Esophagus squamous epithelium (tissue), 5 donors: ENCODE measurements at places on chromosomes 7 and 10.

DNA sequence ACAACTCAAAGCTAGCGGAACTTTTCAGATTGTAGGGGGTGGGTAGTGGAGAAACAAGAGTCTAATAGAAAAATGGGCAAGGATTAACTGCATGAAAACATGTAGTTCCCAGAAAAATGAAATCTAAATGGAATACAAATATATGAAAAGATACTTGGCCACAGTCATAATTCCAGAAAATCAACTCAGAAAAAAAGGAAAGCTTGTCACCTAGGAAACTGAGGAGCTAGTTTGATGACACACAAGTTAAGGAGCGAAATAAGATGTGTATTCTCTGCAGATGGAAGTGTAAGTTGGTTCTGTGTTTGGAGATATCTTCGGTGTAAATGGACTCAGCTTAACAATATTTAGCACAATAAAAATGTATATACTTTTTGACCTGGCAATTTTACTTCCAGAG is 52.7 kb downstream of the TRIL start:
- DNase-seq = no peak

GRCh38 chr7:37131855-37132254 is 316.8 kb downstream of the ELMO1 start:
- no peak for DNase-seq

DNA sequence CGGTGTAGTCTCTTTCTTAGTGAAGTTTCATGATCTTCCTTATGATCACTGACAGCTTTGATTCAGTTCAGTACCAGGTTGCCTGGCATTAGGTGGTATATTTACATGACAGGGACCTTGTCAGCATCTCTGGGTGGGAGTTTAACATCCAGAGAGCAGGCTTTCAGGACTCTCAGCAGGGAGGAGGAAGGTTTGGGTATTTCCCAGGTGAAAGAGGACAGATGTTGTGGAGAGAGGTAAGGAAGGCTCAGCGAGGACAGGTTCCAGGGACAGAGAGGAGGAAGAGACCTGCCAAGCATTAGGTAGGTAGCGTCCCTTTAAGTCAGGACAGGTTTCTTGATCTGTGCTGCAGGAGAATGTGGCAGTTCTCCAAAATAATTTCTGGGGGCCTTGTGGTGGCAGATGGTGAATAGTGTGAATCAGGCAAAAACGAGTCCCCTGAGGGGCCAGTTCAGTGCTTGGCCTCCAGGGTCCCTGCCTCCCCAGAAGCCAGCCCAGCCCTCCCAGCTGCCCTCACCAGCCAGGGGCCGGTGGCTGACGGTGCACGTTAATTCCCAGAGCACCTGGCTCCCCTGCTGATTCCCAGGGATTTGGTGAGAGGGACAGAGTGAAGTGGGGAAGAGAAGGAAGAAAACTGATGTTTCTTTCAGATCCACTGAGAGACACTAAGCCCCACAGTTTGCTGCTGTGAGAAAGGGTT is 82.0 kb downstream of the VWC2 start:
- DNase-seq = no peak

DNA sequence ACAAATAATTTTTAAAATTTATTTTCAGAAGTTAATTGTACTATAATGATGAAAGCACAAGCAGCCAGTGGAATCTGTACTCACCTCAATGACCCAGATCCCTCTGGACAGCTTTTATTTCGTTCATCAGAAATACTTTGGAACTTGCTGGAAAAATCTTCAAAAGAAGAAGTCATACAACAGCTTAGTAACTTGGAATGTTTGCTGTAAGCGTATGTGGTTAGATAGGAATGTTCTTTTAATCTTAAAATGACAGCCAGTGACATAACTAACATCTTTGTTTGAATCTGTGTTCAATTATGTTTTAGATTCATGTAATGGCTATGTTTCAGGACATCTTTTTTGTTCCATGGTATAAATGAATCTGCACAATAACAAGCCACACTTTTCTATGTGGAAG is 26.8 kb downstream of the CFAP69 start:
- no peak for DNase-seq
